ENCODE measurements at places on chromosomes 12 and 14.

DNA sequence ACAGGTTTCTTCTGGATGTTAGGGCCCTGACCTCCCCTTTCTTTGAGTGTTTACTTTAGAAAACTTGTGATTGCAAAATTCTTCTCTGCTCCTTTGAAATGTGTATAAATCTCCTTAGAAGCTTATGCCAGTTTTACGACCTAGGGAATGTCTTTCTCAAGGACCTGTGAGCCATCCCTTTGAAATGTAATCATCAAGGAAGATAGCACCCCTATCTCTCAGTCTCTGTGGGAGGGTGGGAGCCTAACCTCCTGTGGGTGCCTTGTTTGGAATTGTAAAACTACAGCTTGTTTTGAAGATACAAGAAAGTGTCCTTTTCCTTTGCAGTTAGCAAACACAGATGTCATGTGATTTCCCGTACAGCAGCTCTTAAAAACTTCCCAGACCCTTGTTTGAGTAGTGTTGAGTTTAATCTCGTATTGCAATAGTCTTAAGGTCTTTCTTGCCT is 3.3 kb downstream of the OR10AD1 start:
- no peak for DNase-seq

GRCh38 chr12:45232756-45233372 is 17.0 kb downstream of the ANO6 start:
- DNase-seq, result peak; percentile 98

DNA sequence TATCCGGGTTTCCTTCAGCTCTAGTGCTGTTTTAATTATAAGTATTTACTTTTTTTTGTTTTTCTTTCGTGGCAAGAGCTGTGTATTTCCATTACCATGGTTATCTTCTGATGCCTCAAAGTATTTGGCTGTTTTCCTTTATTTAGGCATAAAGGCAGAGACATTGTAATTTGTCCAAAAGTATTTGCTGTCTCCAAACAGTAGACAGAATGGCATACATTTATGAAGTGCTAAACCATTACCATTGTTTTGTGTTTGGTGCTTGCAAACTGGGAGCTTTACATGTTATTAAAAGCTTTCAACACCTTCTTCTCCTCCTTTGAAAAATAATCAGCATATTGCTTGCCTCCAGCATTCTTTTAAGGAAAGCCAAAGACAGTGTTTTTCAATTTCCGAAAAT is 46.3 kb downstream of the FLRT2 start:
- DNase-seq, result no peak

DNA sequence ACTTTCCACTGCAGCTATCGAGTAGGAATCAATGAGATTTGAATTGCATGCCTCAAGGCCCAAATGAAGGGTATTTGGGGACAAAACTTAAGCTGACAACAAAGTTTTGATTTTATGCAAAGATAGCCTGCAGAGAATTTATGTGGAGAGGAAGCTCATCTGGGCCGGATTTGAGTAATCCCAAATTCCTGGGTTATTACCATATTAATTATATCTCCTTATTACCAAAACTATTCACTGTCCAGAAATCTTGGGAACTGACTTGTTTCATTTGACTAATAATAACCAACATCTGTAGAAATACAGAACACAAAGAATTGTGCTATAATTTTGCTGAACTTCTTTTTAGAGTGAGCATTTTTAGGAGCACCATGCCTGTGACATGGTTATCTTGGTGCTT is 70.4 kb downstream of the KITLG start:
- no peak for DNase-seq

DNA sequence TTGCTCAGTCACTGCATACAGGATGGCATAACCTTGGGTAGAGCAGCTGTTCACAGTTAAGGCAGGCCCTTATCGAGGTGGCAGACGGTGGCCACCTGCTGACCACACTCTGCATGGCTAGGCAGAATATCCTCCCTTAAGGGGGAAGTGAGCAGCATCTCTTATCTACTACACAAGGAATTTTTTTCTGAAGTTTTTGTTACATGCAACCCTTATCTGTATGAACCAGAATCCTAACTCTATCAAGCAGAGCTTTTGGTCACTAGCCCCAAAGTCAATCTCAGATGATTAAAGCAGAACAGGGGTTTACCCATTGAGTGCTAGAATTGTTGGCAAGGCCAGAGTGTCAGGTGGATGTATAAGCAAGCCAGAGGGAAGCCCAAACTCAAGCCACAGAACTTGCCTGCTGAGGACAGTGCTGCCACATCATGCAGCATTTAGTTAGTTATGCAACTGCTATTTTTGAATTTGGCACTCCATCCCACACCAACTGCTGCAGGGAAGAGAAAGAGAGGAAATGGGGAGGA is 192.8 kb downstream of the TBX5 start:
- DNase-seq, result no peak

- DNase-seq, result no peak
Measured at GRCh38 chr12:27844366-27845090, 64.5 kb upstream of the MANSC4 start.

GRCh38 chr12:13311551-13311950 is 115.0 kb downstream of the EMP1 start:
- DNase-seq, result no peak
